ENCODE measurements at places on chromosomes 4 and X.

DNA sequence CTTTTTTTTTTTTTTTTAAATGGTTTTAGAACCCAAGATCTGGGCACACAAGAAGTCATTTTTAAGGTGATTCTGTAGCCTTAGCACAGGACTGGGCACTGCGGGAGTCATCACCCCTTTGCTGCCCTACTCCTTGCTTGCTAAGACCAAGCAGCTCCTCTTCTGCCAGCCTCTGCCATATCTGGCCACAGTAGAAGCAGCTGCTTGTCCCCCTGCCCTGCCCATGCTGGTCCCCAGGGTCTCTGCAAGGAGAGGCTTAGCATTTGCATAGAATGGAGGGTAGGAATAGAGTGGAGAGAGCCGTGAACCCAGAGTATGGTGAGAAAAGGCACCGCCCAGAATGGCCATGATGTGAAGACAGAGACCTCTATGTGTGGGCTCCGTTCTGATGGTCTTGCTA, 109.3 kb downstream of the ADRA2C start:
- no peak for DNase-seq

- DNase-seq: no peak
These were observed 958.3 kb upstream of the ADGRL3 start for GRCh38 chr4:60241866-60242265.

DNA sequence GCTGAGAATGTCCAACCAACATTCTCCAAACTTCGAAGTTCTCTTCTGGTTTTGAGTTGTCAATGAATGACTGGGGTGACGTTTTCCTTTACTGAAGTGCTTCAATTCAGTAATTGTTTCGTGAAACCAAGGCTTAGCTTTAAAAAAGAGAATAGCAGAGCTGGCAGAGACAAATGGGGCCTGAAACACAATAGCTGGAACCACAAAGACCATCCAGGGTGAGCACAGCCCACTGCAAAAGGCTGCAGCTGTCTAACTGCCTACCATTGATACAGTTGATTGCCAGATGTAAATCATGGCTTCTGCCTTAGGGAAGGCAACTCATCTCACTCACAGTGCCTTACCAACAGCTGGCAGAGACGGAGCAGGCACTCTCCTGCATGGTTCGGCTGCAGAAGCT, 78.7 kb upstream of the ZNF518B start:
- DNase-seq: no peak

DNA sequence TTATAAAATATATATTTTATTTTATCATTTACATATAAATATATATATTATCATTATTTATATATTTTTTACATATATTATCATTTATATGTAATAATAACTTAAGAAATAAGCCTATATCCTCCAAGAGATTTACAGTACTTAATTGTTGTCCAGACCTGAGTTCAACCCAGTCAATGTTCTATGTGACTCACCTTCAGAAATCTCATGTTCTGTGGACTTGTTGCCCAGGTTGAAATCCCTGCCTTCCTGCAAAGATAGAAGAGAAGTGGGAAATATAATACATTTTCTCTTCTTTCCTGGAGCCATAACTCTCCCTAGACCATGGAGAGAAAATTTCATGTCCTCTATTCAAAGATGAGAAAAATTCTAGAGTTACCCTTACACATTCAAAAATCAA, 247.3 kb downstream of the PARM1 start:
- no peak for DNase-seq

DNA sequence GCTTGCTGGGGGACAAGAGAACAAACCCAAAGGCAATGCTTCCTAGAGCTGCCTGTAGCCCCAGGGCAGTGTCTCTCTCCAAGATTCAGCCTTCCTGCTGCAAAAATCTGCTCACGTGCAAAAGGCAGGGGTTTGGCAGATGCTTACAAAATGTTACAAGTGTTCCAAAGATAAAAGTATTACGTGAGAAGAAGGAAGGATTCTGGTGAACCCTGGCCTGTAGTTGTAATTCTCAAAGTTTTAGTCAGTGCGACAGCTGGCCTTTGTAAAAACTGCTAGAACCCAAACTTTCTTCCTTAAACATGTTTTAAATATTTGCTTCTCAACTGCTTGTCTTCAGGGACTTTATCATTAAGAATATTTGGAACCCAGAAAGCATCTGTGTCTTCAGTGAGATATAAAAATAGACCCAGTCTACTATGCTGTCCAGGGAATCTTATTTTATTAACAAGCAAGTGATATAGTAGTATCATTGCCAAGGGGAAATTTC, 232.3 kb downstream of the FRMPD4 start:
- DNase-seq: no peak

GRCh38 chr4:40954088-40954668, 204.4 kb downstream of the NSUN7 start:
- no peak for DNase-seq

GRCh38 chrX:71650333-71650969, 16.9 kb upstream of the LOC101059915 start:
- DNase-seq: no peak

GRCh38 chrX:131084145-131084544, 26.0 kb downstream of the ARHGAP36 start:
- DNase-seq: no peak

- no peak for DNase-seq
These were observed 3.7 kb downstream of the ADGRG4 start for GRCh38 chrX:136304493-136304892.

GRCh38 chr4:174365018-174365587, 81.4 kb downstream of the CEP44 start:
- no peak for DNase-seq

GRCh38 chr4:94887027-94887426, 129.3 kb downstream of the BMPR1B start:
- no peak for DNase-seq

DNA sequence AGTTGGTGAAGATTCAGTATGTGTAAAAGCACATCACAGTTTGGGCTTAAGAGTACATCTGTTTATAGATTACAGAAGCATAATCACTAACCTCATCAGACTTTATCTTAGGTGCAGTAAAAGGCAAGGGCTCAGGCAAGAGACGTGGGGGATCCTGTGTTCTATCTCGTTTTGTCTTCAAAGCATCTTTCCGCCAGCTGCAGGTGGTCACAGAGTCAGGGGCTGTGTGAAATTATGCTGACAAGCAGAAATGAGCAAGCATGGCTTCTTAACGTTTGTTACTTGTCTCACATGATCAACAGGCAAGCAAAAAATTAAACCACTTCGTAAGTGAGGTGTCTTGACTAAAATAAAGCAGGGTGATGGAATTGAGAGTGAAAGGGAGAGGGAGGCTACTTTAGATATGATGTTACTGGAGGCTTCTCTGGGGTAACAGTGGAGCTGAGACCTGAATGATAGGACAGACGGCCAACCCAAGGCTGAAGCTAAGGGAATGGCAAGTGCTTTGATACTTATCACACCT, 1.4 kb upstream of the TEC start:
- no peak for DNase-seq

DNA sequence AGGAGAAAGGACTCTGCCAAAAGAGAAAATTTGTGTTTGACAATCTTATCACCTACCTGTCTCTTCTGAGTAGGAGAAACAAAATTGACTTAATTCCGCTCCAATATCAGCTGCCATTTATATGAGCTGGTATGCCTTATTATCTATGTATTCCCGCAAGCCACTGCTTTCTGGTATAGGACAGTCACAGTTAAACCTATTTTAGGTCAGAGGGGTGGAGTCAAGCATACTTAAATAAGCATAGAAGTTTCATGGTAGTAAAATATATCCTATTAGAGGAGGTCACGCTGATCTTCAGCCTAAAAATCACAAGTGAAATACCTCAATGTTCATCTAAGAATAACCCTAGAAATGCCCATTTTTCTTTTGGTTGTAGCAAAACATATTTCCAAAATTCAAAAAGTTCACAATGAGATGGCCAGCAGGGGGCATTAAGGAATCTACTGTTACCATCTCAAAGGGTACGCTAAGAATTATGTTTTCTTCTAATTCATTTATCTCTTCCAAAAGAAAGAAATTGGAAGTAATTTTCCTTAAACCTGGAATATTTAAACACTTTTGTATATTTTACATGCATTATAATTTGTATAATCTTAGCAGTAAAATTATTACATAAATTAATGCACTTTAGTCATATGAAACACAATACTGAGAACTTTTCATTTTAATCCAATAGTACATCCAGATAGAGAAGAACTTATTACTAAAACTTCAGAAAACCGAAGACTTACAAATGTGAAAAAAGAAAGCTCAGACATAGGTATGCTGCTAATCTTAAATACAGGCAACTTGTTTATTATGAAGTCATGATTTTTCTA, 10.5 kb downstream of the PPAT start:
- DNase-seq: no peak

GRCh38 chrX:56793521-56794320, 64.7 kb downstream of the NBDY start:
- DNase-seq: no peak

DNA sequence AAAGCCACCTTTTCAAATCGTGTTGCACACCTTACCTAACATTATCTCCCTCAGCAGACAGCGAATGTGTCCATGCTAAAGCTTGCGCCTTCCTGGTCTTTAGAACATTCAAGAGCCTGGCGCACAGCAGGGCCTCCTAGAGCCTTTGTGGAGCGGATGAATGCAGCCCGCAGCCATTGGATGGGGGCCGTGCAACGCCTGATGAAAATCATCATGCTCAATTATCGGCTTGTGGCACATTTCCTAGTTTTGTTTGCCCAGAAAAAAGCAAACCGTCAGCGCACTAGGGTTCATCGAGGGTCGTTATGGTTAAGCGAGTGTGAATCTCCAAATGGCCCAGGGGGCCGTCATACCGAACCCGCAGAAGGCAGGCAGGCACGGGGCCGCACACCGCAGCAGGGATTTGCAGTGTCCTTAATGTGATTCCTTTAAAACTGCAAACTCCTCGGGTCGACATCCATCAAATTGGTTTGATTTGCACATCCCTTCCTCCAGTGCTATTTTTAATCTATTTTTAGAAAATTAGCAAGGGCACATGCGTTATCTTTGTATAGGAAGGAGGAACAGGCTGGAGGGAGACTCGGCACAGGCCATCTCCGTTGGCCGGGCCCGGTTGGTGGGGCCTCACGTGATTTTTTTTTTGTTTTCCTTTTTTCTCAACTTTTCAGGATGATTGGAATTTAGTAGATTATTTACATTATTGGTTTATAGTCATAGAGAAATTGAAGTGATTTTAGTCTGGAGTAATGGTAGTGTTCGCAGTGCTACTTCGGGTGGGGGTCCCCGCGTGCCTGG, 53.1 kb downstream of the ABLIM2 start:
- no peak for DNase-seq

DNA sequence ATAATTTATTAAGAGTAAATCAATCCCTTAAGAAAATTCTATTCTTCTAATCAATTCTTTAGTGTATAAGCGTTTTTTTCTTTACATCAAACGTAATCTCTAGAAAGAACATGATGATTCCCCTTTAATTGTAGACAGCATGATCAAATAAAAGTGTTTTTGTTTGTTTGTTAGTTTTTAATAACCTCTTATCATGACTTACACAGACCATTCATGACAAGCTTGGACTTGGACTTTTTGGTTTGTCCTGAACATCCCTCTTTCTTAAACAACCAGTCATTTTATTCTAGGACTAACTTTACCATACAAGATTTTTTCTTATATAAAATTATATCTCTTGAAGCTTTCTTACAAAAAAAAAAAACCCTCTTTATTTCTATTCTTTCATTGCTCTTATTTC, 344.6 kb upstream of the SPOCK3 start:
- DNase-seq: no peak

DNA sequence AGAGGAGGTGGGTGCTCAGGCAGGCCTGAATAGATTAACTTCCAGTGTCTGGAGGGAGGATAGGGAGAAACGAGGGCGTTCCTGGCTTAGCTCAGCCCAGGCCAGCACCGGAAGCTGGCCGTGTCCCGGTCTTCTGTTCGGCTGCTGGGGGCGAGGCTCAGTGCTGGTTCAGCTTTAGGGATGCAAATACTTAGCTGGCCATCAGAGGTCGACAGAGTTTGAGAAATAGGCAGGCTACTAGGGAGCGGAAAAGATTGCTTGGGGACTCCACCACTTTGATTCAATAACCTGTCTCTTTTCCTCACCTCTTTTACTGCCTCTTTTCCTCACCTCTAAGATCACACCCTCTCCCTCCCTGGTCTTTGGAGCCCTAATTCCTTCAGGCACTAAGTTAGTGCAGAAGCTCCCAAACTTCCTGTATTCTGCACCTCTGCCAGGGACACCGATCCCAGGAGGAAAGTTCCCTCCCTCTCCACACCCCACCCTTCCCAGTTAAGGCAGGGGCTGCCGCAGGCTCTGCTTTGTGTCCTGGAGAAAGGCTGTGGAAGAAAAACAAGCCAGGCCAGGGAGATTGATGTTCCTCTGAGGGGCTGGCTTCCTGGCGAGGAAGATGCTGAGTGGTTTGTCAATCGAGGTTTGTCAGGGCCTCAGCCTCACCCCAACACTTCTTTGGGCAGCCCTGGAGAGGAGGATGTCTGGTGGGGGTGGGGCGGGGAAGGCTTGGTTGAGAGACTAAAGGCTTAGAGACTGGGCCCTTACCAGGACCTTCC, 6.0 kb upstream of the EFNB1 start:
- no peak for DNase-seq

DNA sequence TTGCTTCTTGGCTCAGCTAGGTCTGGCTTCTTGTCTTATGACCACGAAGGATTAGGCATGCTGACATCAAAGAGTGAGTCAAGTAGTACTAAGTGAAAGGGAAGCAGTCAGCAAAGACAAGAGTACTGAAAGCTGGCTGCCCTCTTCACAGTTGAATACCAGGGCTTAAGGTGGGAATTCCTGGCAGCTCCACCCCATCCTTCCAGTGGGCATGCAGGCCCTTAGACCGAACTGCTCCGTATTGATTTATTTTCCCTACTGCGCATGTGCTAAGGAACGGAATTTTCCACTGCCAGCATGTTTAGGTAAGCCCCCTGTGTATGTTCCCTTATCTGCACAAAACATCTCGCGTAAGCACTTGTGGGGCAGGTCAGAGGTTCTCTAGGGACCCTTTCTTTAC, 2320.1 kb downstream of the ARAP2 start:
- DNase-seq: no peak

GRCh38 chrX:50002067-50002714, 79.8 kb downstream of the CLCN5 start:
- DNase-seq: no peak

DNA sequence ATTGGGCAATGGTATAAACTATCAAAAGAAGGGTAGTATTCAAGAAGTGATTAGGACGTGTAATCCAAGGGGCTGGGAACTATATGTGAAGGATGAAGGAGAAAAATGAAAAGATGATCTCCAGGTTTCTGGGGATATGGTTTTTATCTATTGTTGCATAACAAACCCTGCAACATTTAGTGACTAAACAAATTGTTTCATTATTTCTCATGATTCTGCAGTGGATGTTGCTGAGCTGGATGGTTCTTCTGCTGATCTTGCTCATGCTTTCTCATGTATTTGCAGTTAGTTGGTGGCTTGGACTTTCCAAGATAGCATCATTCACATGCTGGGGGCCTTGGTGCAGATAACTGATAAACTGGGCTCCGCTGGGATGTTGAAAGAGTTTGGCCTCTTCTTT, 29.1 kb downstream of the PHOX2B start:
- no peak for DNase-seq

Measured in activated CD8-positive, alpha-beta memory T cell treated with anti-CD3 and anti-CD28 coated beads for 4 hours (primary cell).